ENCODE measurements at places on chromosomes 2 and 18.

- no peak for DNase-seq
Observed at GRCh38 chr2:176122052-176122682, 352 bp upstream of the HOXD9 start.

DNA sequence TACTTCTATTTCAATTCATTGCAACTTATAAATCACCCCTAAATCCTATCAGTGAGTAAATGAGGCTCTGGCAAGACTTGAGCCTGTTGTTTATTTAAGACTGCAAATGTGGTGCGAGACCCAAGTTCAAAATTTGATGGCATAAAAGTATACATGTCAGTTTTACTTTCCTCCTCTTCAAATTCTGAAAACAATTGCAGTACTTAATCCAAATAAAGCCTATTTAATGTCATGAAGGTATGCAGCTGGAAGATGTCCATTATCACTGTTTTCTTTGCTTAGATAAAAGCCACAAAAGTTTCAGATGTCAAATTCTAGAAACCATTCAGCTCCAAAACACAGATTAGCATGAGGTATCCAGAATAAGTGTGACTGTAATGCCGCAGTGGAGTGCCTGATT lies 3.3 kb downstream of the APCDD1 start:
- DNase-seq: no peak

DNA sequence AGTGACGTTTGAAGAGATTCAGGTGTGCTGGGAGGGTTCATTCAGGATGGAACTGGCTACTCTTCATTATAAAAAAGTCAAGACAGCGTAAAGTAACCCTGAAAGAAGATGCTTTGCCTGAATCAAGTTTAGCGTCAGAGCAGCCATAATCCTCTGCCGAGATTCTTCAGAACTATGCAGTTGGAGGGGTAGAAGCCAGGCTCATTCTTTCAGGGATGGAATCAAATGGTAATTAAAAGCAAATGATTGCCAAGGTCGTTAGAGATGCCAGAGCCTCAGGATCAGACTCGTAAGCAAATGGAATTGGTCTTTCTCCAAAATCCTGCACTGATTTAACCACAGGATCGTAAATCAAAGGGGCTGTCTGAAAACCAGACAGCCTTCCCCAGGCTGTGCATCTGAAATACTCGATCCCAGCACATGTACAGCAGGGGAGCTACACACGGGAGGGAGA lies 21.9 kb downstream of the APCDD1 start:
- no peak for DNase-seq

- DNase-seq: no peak
Observed at GRCh38 chr2:16218161-16218560, 277.8 kb downstream of the MYCN start.

- no peak for DNase-seq
Observed at GRCh38 chr2:201383136-201383535, 26.0 kb upstream of the FLACC1 start.

GRCh38 chr2:11701206-11701605 lies 31.2 kb upstream of the NTSR2 start:
- no peak for DNase-seq

- DNase-seq: no peak
Observed at GRCh38 chr2:85353876-85354285, 447 bp downstream of the RETSAT start.

DNA sequence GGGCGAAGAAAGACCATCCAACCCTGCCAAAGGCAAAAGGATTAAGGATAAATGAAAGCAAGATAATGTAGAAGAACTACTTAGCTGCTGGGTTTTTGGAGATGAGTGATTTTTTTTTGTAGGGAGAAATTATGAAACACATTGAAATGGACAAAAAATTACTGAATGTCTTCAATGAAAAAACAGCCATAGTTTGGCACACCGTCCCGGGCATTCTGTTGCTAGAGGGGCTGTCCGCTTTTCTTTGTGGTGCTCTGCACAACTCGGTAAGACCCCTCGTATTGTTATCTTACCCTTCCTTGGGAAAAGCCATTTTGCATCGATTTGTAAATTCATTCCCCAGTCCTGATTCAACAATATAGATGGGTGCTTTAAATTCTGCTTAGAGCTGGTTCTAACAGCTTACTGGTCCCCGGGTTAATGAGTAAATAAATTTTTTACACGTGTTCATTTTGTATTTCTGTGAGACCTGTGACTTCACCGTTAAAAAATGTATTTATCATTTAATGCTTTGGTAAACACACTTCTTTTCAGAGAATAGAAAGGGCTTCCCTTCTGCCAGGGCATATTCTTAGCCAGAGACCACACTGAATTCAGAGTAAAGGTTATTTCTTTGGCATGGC lies 912 bp upstream of the LAPTM4A start:
- no peak for DNase-seq

- DNase-seq: no peak
Observed at GRCh38 chr2:110877031-110877827, 144.9 kb downstream of the ACOXL start.

GRCh38 chr2:185618625-185619024 lies 120.0 kb upstream of the FSIP2 start:
- DNase-seq: no peak

GRCh38 chr2:177740700-177741099 lies 331.9 kb downstream of the PDE11A start:
- DNase-seq: no peak

GRCh38 chr2:3443083-3443482 lies 63.6 kb downstream of the TRAPPC12 start:
- no peak for DNase-seq

- DNase-seq: no peak
Observed at GRCh38 chr2:223952280-223952968, 4.8 kb upstream of the MRPL44 start.

DNA sequence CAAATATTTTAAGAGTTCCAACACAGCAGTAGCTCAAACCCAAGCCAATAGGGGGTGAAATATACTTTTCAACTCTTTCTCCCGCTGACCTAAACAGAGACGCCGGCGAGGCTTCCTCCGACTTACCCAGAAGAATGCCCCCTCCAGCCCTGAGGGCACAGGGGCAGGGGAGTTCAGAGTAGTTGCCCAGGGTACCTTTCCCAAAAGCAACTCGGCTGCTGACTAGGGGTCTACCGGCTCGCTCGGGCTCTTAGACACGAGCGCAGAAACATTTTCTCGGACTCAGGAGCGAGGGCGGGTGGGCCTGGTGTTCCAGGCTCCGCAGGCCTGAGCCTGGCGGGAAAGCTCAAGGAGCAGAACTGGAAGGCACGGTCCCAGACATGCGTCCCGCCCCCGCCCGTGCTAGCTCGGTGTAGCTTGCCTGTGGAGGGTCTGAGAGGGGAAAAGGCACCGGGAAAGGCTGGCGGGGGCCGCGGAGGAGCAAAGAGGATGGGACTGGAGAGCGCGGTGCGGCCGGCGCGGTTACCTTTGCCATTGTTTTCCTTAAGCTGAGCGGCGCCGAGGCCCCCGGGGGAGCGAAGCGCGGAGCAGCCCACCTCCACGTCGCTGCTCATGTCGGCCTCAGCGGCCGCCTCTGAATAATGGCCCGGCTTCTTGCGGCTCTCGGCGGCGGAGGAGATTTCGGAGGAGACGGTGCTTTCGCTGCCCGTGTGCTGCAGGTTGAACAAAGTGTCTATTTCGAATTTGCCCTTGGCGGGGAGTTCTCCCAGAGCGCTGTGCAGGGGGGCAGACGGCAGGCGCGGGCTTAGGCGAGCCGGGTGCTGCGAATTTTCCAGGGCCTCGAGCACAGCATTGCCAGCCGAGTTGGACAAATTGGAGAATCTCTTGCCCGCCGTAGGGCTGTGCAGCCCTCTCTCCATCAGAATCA lies 674 bp downstream of the EVX2 start:
- no peak for DNase-seq

DNA sequence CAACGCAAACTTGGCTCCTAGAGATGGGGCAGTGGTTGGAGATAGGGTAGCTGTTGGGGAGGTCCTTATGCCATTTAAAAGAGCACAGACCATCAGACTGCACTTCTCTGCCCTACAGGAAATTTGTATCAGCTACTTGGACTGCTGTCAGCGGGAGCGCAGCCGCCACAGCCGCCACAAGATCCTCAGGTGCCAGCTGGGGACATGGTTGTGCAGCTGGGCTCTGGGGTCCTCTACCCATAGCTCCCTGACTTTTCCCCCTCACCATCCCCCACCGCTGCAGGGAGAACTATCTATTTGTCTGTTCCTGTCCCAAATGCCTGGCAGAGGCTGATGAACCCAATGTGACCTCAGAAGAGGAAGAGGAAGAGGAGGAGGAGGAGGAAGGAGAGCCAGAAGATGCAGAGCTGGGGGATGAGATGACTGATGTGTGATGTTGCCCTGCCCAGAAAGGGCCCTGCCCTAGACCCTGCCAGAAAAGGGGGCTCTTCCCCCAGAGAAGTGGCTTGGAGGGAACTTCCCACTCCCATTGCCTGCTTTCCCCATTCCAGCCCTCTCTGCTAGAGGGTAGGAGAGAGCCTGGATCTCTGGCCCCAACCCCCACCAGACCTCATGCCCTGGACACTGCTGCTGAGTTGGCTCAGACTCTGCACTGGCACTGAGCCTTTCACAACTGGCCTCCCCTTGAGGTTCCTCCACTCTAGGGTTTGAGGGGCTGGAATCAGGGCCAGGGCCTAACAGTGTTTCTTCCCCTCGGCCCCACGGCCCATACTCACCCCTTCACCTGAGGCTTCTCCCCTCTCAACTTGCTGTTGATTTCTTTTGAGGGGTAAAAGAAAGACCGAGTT lies 7.3 kb downstream of the PRADC1 start:
- no peak for DNase-seq

DNA sequence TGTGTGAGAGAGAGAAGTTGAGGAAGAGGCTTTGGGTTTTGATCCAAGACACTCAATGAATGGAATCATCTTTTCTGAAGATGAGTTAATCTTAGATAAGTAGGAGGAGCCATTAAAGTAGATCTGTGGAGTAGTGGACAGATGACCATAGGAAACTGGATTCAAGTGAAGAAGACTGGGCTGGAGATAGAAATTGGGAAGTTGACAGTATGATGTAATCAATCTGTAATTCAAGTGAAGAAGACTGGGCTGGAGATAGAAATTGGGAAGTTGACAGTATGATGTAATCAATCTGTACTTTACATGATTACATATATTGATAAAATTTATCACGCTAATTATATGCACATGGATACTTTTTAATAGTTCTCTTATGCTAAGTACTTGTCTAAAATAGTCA lies 92.8 kb downstream of the PHLPP1 start:
- DNase-seq: no peak

- no peak for DNase-seq
Observed at GRCh38 chr2:239326831-239327535, 73.8 kb downstream of the HDAC4 start.

DNA sequence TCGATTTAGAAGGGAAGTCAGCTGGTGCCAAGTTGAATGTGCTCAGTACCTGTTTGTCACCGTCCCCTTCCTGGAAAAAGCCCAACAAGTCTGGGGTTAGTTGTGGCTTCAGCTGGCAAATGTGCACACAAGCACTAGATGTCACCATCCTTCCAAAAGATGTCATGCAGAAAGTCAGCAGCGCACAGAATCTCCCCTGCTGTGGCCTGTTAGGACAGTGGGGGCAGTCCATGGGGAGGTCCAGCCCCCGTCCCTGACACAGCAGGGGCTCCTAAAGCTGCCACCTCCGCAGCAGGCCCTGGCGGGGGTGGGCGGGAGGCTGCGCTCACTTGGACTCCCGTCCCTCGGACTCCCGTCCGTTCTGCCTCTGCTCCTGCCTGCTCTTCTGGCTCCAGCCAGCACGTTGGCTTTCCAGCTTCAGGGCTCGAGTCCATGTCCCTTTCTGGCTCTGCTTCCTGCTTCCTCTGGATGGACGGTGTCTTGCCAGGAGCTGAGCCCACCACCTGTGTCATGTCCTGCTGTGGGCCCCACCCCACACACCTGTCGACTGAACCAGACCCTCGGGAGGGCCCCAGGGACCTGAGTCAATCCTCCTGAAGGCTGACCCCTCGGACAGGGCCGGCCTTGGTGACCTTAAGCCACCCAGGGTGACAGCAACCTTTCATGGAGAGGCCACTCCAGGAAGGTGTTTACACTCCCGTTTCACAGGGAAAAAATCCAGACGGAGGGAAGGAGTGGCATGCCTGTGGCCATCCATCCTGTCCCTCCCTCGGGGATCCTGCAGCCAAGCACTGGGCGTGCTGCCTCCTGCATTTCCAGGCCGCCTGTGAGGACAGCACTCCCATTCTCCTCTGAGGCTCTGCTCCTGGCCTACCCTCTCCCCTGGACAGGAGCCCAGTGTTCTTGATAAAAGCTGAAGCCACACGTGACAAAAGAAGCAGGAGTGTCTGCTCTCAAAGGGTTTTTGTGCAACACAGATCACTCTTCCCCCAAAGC lies 8.5 kb downstream of the RAB17 start:
- no peak for DNase-seq

GRCh38 chr2:42568401-42569115 lies at the start of gene MTA3:
Gene MTA3, plus strand, starts transcription at chr2:42568632. Its CDS starts 114 bp downstream, at chr2:42568746.
- no peak for DNase-seq

- no peak for DNase-seq
Observed at GRCh38 chr18:29328932-29329331, 1152.0 kb upstream of the CDH2 start.

DNA sequence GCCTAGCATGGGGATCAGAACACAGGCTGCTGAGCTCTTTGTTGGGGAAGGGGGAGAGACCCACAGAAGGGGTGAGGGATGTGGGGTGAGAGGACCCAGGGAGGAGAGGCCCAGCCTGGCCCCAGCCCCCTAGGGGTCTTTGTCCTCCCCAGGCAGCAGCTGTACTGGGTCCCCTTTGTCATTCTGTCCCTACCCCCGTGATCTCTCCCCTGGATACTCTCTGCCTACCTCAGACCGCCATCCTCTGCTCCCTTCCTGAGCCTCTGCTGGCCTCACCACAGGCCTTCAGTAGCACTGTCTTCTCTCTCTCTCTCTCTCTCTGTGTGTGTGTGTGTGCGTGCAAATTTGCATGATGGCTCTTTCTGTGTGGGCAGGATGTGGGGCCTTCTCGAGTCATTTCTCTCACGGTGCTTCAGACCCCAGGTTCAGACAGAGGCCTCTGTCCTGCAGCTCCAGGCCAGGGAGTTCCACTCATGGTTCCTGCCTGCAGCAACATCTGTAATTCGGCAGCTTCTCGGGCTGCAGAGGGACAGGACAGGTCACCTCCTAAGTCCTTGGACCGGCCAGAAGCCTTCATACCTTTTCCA lies 1.4 kb downstream of the PSD4 start:
- DNase-seq: no peak

DNA sequence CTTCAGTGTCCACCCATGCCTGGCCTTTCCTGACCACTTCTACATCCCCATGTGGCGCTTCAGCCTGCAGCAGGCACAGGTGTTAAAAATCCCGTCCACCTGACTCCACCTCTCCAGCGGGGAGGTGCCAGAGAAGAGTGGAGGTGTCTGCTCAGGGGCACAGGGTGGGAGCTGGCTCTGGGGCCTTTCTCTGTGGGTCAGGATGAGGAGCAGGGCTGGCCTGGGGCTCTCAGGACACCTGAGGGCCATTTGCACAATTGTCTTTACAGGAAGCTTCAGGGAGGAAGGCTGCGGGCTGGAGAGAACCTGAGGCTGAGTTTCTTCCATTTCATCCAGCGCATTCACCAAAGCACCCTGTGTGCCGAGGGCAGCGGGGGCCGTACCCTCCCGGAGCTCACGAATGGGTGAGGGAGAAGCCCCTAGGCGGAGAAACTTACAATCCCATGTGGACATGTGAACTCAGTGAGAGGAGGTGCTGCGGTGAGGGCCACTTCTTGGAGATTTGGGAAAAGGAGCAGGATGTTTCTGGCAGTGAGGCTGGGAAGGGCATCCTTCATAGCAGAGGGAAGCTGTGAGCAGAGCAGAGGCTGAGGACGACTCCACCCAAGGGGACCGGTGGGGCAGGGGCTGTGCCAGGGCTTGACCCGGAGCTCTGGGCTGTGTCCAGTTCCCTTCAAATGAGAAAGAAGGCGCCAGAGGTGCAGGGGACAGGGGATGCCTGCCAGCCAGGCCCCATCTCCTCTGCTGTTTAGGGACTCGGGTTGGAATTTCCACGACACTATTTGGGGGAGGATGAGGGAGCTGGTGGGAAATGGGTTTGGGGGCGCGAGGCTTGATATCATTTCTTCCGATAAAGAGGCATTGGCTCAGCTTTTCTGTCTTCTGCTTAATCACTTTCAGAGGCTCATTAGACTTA lies 155.2 kb upstream of the MYCN start:
- no peak for DNase-seq
